Stimulated activated CD8-positive, alpha-beta memory T cell treated with anti-CD3 and anti-CD28 coated beads, Interleukin-4, amount 100 ng/mL, for 4 hours (primary cell): ENCODE measurements at places on chromosomes 5 and 9.

DNA sequence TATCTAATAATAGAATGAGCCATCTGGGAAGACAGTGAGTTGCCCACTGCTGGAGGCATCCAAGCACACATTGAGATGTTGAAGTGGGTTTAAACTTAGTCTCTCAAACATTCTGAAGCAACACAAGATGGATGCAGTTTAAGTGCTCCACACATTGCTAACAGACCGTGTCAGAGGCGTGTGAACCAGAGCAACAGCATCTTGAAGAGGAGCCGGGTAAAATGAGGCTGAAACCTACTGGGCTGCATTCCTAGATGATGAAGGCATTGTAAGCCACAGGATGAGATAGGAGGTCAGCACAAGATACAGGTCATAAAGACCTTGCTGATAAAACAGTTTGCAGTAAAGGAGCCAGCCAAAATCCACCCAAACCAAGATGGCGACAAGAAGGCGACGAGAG lies 73.5 kb upstream of the TMEM215 start:
- no peak for DNase-seq

DNA sequence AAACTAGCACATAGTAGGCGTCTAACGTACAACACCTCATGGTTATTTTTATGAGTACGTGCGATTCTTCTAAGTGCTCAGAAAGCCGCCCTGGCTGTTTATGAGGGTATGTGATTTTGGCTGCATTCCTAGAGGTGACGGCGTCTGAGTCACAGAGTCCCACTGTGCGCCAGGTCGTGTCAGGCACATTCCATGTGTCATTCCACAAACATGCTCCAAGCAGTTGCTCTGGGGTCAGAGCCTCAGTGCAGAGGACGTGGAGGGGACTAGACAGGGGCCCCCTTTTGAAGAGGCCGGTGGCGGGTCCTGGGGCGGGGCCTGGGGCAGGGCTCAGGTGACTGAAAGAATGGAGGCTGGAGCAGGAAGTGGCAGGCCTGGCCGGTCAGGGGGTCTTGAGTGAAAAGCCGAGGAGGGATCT lies 51.9 kb downstream of the NEK6 start:
- DNase-seq, result no peak

DNA sequence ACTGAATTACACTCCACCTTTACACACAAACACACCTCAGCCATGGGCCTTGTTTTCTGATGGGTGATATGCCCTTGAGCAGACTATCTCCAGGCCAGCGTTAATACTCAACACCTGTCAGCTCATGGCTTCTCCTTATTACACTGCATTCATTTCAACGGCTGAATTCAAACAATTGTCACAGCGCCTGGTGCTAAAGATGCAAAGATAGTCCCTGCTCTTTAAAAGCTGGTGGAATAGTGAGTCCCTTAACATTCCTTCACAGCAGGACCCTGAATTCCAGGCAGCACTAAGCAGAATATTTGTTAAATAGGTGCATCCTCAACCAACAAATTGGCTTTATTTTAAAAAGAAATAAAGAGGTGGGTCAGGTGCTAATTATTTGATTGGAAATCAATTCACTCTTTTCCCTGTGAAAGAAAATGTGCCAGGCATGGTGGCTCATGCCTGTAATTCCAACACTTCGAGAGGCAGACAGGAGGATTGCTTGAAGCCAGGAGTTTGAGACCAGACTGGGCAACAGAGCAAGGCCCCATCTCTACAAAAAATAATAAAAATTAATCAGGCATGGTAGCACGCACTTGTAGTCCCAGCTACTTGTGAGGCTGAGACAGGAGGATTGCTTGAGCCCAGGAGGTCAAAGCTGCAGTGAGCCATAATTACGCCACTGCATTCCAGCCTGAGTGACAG lies 155.7 kb upstream of the EFNA5 start:
- no peak for DNase-seq

DNA sequence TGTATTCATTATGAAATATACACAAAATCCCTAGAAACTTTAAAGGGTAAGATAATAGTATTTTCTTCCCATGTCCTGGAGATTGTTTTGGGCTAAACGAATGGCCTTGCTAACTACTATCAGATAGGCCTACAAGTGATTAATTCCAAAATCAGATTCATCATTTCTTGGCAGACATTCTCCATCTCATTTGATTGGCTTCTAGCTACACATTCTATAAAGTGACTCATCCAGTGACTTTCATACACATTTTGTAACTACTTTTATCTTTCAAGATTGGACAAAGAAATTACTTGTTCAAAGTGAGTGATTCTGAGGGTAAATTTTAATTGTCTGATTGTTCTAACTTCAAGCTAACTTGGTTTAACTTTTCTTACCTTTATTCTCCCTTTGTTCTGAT lies 93.3 kb downstream of the RAPGEF6 start:
- no peak for DNase-seq

DNA sequence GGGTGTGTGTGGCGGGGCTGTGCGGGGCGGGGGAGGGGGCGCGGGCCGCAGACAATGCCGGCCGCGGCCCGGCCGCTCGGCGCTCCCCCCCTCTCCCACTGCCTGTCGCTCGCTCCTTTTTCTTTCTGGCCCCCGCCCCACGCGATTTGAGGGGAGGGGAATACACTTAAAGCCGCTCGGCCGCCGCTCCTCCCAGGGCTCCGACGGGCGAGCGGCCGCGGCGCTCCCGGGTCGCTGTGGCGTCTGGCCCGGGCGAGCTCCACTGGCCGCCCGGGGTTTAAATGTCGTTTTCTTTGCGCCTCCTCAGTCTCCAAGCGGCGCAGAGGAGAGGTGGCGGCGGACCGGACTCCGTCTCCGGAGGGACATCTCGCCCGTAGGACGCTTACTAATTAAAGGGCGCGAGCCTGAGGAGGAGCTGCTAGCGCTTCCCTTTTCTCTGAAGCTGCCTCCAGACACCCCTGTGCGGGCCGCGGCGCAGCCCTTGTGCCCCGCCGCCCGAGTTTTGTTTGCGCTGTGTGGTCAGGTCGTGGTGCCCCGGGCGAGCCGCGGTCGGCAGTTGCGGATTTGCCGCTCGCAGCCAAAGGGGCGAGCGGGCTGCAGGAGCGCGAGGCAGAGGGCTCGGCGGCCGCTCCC lies 1.4 kb downstream of the ZSWIM6 start:
- no peak for DNase-seq

- DNase-seq, result no peak
Measured at GRCh38 chr9:76431601-76432000, 27.4 kb upstream of the GCNT1 start.

DNA sequence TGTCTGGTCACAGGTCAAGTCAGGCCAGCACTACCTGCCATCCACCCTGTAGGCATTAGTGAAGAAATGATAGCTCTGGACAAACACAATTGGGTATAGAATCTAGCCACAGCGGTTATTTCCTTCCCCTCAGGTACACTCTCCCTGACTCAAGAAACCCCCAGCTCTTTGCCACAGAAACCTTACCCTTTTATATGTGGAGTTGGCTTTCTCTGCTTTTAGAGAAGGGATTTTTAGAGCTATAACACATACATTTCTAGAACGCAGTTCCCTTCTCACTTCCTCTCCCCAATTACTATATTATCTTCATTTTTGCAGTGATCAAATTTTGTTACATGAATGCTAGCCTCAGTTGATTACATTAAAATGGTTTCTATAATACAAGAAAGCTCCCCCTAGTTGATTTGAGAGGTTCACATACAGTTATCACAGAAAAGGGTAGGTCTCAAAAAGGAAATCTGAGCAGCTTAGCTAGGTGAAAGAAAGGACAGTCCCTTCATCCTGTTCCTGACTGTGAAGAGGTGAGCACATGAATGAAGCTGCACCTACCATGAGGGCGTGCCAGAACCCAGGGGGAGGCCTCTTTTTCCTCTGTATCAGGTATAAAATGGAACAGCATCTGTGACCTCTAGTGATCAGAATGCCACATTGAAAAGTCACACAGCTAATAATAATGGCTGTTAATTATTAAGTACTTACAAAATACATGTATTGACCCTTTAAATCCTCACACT lies 425.6 kb downstream of the KIAA0825 start:
- DNase-seq, result no peak

DNA sequence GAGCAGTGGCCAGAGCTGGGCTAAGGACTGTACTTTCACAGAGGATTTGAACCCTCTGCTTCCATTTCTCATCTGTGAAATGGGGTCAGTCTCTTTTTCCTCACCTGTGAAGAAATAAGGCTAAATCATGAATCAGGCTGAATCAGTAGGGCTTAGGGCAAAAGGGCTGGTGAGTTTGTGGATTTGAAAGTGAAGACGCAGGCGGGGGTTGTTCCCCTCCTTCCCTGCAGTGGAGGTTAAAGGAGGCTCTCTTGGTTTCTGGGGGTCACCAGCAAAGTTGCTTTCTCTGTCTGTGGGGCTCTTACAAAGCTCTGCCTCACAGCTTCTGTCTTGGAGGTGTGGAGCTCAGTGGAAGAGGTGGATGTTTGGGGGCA lies 17.6 kb upstream of the NDST1 start:
- no peak for DNase-seq

- no peak for DNase-seq
Measured at GRCh38 chr5:15807871-15808270, 307.9 kb downstream of the FBXL7 start.

DNA sequence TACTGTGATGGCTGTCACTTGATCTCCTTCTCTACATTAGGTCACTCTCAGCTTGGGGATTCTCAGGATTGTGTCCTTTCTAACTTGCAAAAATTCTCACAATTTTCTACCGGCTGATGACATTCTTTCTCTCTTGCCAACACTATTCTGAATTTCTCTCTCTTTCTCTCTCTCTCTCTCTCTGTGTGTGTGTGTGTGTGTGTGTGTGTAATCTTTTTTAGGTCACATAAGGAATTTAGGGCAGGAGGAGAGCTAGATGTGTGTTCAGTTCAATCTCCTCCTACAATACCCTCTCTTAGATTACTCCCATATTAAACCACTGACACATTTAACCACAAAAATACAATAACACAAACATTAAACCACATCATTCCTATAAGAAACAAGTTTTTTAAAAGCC lies 242.3 kb upstream of the NREP start:
- no peak for DNase-seq

GRCh38 chr5:68424799-68425537 lies 209.4 kb downstream of the PIK3R1 start:
- DNase-seq, result no peak

DNA sequence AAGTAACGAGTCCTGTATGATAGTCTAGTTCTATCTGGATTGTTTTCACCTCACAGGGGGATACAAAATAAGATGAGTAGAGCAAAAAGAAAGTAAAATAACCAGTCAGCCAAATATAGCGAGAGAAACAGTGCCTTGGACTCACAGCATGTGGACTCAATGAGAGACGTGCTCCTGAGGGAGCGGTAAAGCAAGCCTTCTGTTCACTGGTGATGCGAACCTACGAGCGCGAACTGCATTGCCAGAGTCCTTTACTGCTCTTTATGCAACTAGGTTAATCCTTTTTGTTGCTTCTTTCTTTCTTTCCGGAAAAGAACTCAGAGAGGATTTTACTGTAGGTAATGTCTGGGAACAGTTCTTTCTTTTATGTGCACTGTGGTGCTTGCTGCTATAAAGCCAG lies 132.7 kb downstream of the ANXA1 start:
- no peak for DNase-seq

GRCh38 chr9:7129391-7129790 lies 371.6 kb downstream of the KDM4C start:
- DNase-seq, result no peak
